ENCODE measurements at places on chromosomes 11 and 22.

- no peak for DNase-seq
These were observed 67.4 kb downstream of the MICAL2 start for GRCh38 chr11:12177739-12178338.

- no peak for DNase-seq
These were observed 769 bp downstream of the MAFF start for GRCh38 chr22:38202437-38203089.

DNA sequence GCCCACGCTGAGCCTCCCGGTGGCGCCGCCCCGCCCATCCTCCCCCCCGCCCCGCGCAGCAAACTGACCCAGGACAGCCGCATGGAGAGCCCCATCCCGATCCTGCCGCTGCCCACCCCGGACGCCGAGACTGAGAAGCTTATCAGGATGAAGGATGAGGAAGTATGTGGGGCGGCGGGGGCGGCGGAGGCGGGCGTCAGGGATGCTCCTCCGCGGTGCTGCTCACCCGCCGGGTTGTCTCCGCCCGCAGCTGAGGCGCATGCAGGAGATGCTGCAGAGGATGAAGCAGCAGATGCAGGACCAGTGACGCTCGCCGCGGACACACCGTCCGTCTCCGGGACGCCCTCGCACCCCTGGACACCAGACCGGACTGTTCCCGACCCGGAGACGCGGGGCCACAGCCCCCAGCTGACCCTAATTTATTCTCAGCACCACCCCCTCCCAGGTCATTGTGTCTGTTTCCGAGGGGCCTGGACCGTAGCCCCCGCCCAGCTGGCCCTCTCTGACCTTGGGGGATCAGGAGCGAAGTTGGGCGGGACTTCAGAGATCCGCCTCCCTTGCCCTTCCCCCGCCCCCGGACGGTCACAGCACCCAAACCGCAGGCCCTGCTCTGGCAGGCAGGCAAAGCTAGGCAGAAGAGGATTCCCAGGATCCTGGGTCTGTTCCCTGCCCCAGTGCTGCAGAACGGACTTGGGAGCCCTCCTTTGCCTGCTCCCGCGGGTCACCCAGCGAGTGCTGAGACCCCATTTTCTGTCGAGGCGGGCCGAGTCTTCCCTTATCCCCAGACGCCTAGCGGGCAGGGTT is 959 bp upstream of the GP1BB start:
- no peak for DNase-seq

DNA sequence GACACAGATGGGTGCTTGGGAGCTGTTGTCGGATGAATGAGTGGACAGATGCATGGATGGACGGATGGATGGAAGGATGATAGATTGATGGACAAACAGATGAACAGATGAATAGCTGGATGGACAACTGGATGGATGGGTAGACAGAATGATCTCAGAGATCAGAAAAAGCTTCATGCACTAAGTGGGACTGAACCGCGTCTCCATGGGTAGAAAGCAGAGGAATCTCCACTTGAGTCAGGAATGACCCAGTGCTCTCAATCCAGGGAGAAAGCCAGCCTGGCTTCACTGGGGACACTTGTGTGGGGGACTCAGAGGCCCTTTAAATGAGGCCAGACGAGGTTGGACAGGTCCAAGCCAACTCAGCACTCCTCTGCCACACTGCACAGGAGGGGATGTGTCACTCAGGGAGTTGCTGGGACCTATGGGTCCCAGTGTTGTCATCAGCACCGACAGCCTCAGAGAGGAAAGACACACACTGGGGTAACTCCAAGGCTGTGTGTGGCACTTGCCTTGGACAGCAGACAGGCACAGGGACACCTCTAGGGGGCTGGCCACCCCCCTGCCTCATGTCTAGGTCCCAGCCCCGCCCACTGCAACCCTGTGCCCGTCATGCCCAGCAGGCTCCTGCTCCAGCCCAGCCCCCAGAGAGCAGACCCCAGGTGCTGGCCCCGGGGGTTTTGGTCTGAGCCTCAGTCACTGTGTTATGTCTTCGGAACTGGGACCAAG is 5.6 kb downstream of the IGLL5 start:
- DNase-seq, result no peak

- no peak for DNase-seq
These were observed 108.9 kb downstream of the WNT7B start for GRCh38 chr22:45867906-45868555.

- DNase-seq, result no peak
These were observed 2.2 kb upstream of the RANBP1 start for GRCh38 chr22:20113551-20114310.

DNA sequence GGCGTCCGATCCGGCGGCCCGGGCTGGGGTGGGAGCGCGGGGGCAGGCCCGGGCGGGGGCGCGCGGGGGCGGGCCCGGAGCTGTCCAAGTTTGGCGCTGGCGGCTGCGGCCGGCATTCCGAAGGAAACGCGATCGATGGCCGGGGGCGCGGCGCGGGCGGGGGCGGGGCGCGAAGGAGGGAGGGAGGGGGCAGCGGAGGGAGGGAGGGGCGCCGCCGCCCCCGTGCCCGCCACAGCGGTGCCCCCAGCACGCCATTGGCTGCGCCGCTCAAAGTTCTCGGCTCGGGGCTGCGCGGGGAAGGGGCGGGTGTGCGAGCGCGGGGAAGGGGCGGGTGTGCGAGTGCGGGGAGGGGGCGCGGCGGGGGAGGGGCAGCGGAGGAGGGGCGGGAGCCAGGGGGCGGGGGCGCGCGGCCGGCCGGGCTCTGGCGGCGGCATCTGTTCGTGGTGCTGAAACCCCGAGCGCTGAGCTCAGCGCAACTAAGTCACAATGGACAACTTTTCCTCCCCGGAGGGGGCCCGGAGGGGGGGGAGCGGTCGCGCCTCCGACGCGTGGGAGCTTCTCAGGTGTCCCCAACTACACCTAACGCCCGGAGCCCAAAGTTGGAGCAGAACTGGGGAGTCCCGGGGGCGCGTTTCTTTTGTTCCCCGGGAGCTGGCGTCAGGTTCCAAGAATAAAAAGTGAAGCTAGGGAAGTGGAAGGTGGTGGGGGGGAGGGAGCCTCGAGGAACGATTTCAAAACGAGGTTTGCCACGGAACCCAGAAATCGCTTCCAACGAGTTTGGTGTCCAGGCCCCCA is 2.2 kb downstream of the PHF21B start:
- DNase-seq, result peak; percentile 52

DNA sequence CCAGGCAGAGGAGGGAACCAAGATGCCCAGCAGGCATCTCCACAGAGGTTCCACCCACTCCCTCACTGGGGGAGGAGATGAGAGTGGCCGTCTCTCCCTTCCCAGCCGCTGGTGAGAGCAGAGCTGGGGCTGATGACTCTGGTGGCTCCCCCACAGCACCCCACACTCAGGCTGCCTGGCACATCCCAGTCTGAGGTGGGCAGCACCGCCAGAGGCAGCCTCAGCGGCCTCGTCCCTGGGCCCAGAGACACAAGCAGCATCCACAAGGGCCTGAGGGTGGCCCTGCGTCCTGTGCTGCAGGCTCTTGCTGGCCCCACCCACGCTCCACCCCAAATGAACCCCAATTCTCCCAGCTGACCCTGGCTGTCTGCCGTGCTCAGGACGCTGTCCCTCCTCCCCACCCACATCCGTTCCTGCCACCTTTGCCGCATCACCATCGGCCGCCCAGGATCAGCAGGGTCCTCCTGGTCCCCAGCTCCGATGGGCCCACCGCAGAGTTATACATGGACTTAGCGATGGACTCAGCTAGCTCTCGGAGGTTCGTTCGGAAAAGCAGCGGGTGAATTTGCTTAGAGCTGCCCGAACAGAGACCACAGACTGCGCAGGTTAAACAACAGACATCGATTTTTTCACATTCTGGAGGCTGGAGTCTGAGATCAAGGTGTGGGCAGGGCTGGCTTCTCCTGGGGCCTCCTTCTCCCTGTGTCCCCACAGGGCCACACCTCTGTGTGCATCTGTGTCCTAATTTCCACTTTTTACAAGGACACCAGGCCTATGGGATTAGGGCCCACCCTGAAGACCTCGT is 20.2 kb upstream of the CTSD start:
- no peak for DNase-seq

GRCh38 chr11:100757646-100758045 is 70.6 kb downstream of the ARHGAP42 start:
- DNase-seq, result peak; percentile 23

- no peak for DNase-seq
These were observed 49.5 kb downstream of the MCHR1 start for GRCh38 chr22:40728731-40729189.

GRCh38 chr22:20591660-20592310 is 84.4 kb downstream of the MED15 start:
- no peak for DNase-seq

- no peak for DNase-seq
These were observed 1.7 kb upstream of the FDX1 start for GRCh38 chr11:110428040-110428439.

Measured in putamen (tissue), 1 donor.